Activated B cell treated with CpG ODN at 0.5 μM for 24 hours (primary cell): ENCODE measurements at places on chromosomes 6 and 20. TPM values are rescaled to one million over a fixed set of nuclear protein-coding genes. Genes with fewer than 3 reads are reported as not detected.

Gene SLC22A2
- not detected in 2 replicates for total RNA-seq

Gene RPP21
- 38.1 and 46.8 TPM in 2 replicates for total RNA-seq

Gene TMEM151B
- 0.10 TPM in 1 of 2 replicates, not detected in the other for total RNA-seq

Gene OPRL1
- 1.3 and 1.4 TPM in 2 replicates for total RNA-seq

Gene RPL10A
- total RNA-seq: 2,485 and 2,644 TPM in 2 replicates

Gene SGK2
- 0.73 and 1.1 TPM in 2 replicates for total RNA-seq

Gene PPP1R16B
- 98.3 and 99.3 TPM in 2 replicates for total RNA-seq

GRCh38 chr6:108665495-108666196 lies 104.9 kb downstream of the FOXO3 start:
- H3K36me3 ChIP-seq: peaks cover 30% of the 10 kb centered on the region
- no peak overlapping the region for H3K27ac ChIP-seq
- H3K27me3 ChIP-seq: no peaks in the 10 kb centered on the region

DNA sequence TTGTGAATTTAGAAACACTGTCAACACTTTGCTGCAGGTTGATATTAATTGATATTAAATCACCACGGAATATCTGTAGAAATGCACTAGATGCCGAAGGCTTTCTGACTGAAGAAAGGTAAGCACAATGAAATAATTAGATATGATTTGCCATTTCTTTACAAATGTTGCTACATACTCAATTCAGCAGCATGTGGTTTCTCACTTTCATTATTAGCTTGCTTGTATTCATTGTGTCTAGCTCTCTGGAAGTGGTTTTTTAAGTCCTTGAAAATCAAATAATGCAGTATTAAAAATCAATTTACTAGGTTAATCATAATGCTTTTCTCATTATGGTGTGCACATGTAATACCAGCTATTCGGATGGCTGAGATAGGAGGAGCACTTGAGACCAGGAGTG lies 231.3 kb upstream of the MARCKS start:
- H3K4me1 ChIP-seq: peaks cover 69% of the 10 kb centered on the region
- no peaks in the 10 kb centered on the region for H3K36me3 ChIP-seq
- no peaks in the 10 kb centered on the region for H3K27me3 ChIP-seq
- H3K4me3 ChIP-seq: no peak overlapping the region

DNA sequence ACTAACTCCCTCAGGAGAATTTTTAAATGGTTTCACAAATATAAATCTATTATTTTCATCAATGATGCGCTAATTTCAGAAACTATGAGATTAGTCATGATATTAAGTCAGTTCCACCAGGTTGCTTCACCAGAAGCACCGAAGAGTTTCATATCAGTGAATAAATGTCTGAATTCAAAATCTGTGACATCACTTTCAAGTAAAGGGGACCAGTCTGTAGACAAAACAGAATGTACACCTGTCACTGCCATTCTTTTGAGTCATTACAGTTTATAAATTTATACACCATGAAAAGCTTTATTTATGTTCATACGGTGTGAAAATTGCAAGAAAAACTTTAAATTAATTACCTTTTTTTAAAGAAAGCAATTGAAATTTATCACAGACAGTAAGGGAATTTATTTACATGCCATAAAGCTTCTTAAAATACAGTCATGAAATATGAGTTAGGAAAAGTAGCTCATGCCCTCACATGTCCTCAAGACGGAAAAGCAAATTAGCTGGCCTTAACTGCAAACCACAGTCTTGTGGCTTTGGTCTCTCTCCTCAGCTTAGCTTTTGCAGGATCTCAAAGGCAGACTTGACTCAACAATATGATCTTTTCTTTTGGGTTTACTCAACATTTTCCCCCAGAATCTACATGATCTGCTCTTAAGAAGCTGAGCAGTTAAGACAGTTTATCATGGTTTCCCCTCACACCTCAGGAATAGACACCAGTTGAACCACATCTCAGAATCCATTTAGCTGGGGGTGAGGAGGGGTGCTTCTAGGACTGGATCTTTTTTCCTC lies 177.7 kb upstream of the MCHR2 start:
- H3K36me3 ChIP-seq: no peaks in the 10 kb centered on the region
- no peak overlapping the region for H3K4me3 ChIP-seq
- no peak overlapping the region for H3K27ac ChIP-seq
- DNase-seq: no peak
- no peaks in the 10 kb centered on the region for H3K27me3 ChIP-seq

- no peak overlapping the region for H3K27ac ChIP-seq
- no peaks in the 10 kb centered on the region for H3K36me3 ChIP-seq
- no peaks in the 10 kb centered on the region for H3K4me1 ChIP-seq
- H3K4me3 ChIP-seq: no peak overlapping the region
- H3K27me3 ChIP-seq: no peaks in the 10 kb centered on the region
Measured at GRCh38 chr20:9339708-9340107, 174.7 kb upstream of the LAMP5 start.

- H3K4me1 ChIP-seq: peaks cover 10% of the 10 kb centered on the region
- no peak overlapping the region for H3K4me3 ChIP-seq
- H3K27ac ChIP-seq: no peak overlapping the region
Measured at GRCh38 chr6:17395112-17395511, 1.7 kb downstream of the CAP2 start.

DNA sequence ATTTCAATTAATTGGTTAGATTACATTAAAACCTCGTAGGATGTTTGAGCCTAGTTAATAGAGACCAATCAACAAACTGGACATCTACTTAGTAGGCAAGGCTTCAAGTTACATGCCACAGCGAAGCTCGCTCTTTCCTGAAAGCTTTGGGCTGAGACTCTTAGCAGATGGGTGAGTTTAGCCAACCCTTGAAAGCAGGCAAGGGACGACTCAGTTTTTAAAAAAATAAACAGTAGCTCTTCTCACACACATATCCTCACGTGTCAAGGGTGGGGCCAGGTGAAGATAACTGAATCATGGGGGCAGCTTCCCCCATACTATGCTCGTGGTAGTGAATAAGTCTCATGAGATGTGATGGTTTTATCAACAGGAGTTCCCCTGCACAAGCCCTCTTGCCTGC lies 775 bp downstream of the MTFR2 start:
- H3K4me3 ChIP-seq: peak overlapping the region; percentile 89
- H3K36me3 ChIP-seq: peaks cover 6% of the 10 kb centered on the region
- DNase-seq: no peak
- peaks cover 27% of the 10 kb centered on the region for H3K4me1 ChIP-seq

GRCh38 chr20:33441142-33441955 lies 2.2 kb downstream of the SNTA1 start:
- H3K27me3 ChIP-seq: no peaks in the 10 kb centered on the region
- peaks cover 29% of the 10 kb centered on the region for H3K4me1 ChIP-seq
- peak overlapping the region; percentile 44 for H3K4me3 ChIP-seq
- H3K27ac ChIP-seq: no peak overlapping the region
- H3K36me3 ChIP-seq: peaks cover 3% of the 10 kb centered on the region
- no peak for DNase-seq

DNA sequence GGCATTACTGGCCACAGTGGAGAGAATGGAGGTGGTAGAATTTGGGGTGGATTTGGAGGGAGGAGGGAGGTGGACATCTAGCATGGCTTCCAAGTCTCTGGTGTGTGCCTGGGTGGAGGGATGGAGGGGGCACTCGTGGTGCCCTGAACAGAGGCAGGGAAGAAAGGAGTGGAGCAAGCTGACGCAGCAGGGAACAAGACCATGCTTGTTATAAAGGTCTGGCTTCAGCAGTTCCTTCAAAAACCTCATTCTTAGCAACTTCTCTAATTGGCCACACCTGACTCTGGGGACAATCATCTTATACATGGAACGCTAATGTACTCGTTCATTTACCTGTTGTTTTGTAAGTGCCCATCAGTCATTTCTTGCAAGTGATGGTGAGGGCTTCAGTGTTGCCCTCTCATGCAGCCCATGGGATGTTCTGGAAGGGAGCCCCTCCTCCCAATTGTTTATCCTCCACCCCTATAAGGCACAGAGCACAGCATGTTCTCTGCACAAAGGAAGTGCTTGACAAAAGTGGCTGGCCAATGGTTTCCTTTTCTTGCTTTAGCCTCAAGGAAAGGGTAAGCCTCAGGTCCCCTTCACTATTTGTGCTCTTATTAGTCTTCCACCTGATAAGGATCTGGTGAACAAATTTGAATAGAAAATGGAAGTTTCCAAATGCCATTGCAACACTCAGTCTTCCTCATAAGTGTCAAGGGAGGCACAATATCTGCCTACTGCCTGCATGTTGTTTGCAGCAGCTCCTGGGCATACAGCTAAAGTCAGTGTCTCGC lies 39.3 kb downstream of the GFOD1 start:
- peak overlapping the region; percentile 67 for H3K27ac ChIP-seq
- no peak for DNase-seq
- H3K4me1 ChIP-seq: peaks cover 34% of the 10 kb centered on the region
- H3K36me3 ChIP-seq: peaks cover 16% of the 10 kb centered on the region
- H3K27me3 ChIP-seq: no peaks in the 10 kb centered on the region
- peak overlapping the region; percentile 5 for H3K4me3 ChIP-seq

GRCh38 chr6:6547110-6547879 lies 41.2 kb upstream of the LY86 start:
- peaks cover 26% of the 10 kb centered on the region for H3K27me3 ChIP-seq
- H3K27ac ChIP-seq: no peak overlapping the region
- peak overlapping the region; percentile 78 for H3K4me3 ChIP-seq
- DNase-seq: peak; percentile 75

GRCh38 chr6:16723826-16724225 lies 37.4 kb downstream of the ATXN1 start:
- no peaks in the 10 kb centered on the region for H3K36me3 ChIP-seq
- H3K27ac ChIP-seq: no peak overlapping the region
- peaks cover 2% of the 10 kb centered on the region for H3K4me1 ChIP-seq
- H3K4me3 ChIP-seq: no peak overlapping the region

- no peaks in the 10 kb centered on the region for H3K36me3 ChIP-seq
- DNase-seq: no peak
- H3K27ac ChIP-seq: no peak overlapping the region
- peaks cover 7% of the 10 kb centered on the region for H3K4me1 ChIP-seq
- no peaks in the 10 kb centered on the region for H3K27me3 ChIP-seq
Measured at GRCh38 chr6:14816116-14816859, 429.6 kb upstream of the JARID2 start.

DNA sequence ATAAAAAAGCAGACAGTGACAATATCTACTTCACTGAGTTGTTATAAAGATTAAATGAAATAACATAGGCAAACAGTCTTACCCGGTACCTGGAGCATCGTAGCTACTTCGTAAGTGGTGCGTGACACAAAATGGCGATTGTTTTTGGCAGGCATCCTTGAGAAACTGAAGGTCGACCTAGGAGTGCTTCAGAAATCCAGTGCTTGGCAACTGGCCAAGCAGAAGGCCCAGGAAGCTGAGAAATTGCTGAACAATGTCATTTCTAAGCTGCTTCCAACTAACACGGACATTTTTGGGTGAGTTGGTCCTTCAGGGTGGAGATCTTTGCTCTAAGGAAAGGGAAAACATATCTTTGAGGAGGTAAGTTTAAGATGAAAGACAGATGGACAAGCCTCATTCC lies 4.8 kb downstream of the BPIFA2 start:
- no peak for DNase-seq
- no peaks in the 10 kb centered on the region for H3K4me1 ChIP-seq
- no peaks in the 10 kb centered on the region for H3K36me3 ChIP-seq

- no peak for DNase-seq
- peak overlapping the region; percentile 75 for H3K27ac ChIP-seq
- peak overlapping the region; percentile 0 for H3K4me3 ChIP-seq
- peaks cover 22% of the 10 kb centered on the region for H3K4me1 ChIP-seq
- no peaks in the 10 kb centered on the region for H3K27me3 ChIP-seq
Measured at GRCh38 chr6:138393871-138394783, 9.9 kb upstream of the HEBP2 start.

DNA sequence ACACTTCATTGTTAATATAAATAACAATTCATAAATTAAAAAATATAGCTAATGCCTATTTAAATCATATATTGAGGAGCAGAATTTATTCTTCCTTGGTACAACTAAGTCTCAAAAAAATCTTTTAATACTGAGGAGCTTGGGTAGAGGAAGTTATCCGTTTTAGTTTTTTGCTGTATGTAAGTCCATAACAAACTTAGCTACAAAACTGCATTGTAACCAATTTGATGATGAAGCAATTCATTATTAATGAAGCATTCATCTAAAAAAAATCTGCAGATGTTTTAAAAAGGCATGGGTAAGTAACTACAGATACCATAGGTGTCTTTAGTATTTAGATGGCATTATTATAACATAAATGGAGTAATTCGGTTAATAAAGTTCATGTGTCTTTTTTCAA lies 1.3 kb downstream of the KHDRBS2 start:
- no peaks in the 10 kb centered on the region for H3K27me3 ChIP-seq
- no peak for DNase-seq
- H3K27ac ChIP-seq: no peak overlapping the region
- peaks cover 11% of the 10 kb centered on the region for H3K36me3 ChIP-seq
- H3K4me1 ChIP-seq: peaks cover 36% of the 10 kb centered on the region

GRCh38 chr6:88683734-88684133 lies 279.7 kb downstream of the RNGTT start:
- H3K36me3 ChIP-seq: peaks cover 31% of the 10 kb centered on the region
- no peak for DNase-seq
- no peak overlapping the region for H3K4me3 ChIP-seq
- H3K27ac ChIP-seq: no peak overlapping the region

DNA sequence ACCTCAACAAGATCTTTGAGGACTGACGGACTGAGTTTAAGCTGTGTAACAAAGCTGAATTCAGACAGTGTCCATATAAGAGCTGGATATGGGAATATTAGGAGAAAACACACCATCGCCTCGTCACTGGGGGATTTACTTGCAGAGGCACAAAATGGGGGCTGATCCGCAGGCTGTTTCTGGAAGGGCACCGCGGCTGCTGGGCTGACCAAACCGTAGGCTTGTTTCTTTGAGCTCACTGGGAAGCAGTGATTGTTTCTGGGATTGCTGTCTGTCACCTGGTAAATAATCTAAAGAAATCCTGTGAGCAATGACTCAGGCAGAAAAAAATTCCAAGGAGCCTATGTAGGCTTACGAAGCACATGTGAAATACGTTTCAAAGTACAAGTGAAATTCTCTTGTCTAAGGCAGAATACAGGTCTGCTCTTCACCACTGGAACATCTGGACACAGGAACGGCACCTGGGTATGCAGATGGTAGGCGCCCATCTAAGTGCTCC lies 63.9 kb upstream of the MPC1 start:
- H3K4me1 ChIP-seq: no peaks in the 10 kb centered on the region
- no peak overlapping the region for H3K4me3 ChIP-seq
- peaks cover 2% of the 10 kb centered on the region for H3K27me3 ChIP-seq
- H3K27ac ChIP-seq: no peak overlapping the region
- peaks cover 12% of the 10 kb centered on the region for H3K36me3 ChIP-seq
